Left renal pelvis (tissue), 4 donors: ENCODE measurements at places on chromosomes 3 and 15. TPM values are rescaled to one million over a fixed set of nuclear protein-coding genes. Genes with fewer than 3 reads are reported as not detected.

DNA sequence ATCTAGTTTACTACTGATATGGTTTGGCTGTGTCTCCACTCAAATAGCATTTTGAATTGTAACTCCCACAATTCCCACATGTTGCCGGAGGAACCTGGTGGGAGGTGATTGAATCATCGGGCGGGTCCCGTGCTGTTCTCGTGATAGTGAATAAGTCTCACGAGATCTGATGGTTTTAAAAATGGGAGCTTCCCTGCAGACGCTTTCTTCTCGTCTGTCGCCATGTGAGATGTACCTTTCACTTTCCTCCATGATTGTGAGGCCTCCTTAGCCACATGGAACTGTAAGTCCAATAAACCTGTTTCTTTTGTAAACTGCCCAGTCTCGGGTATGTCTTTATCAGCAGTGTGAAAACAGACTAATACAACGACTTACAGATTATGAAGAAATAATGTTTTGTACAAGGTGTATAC is 35.6 kb upstream of the PYDC2 start:
- no peak for DNase-seq

DNA sequence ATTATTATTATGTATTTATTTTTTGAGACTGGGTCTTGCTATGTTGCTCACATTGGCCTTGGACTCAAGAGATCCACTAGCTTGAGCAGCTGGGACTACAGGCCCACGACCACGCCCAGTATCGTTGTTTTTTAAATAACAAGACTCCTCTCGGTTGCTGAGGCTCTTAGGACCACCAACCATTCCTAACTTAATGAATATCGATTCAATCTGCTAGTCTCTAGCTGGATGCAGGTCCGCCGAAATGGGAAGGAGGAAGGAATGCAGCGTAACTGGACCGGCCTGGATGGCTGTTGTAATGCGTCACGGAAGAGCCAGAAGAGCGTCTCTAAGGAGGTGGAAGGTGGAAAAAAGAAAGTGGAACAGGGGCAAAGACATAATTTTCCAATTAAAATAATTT is 1.7 kb downstream of the ANXA2 start:
- DNase-seq = no peak

Gene MKRN3
- polyA plus RNA-seq = 0.45 TPM

- DNase-seq = no peak
These were observed 615 bp downstream of the HES1 start for GRCh38 chr3:194136519-194137007.
